ENCODE measurements at places on chromosomes 4 and X.

GRCh38 chrX:666762-667720, 36.5 kb downstream of the SHOX start:
- no peak for DNase-seq

DNA sequence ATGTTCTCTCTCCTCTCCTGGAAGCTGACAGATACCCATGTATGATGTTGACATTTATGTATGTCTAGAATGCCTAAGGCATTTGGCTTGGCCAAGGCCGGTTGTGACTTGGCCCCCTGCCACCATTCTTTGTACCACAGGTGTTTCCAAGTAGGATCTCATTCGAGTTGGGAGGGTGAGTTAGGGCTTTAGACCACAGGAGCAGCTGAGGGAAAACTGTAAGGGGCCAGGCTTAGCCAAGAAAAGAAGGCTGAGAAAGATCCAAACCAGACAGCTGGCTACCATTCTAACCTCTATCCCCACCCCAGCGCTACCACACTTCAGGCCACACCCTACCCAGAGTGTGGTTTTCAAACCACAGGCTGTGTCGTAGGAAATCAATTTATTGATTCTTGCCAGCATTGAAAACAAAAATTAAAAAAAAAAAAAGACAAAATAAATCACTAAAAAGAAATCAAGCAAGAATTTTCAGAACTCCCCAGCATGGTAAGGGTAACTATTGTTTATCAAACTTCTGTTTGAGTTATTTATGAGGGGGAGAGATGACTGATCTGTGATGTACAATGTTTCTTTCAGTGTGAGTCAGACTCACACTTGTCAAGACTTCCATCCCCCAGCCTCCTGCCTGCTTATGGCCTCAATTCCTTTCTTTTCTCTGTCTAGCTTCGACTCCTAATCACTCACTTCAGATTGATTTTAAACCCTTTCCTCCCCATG, 9.9 kb downstream of the TMSB4X start:
- DNase-seq: no peak

DNA sequence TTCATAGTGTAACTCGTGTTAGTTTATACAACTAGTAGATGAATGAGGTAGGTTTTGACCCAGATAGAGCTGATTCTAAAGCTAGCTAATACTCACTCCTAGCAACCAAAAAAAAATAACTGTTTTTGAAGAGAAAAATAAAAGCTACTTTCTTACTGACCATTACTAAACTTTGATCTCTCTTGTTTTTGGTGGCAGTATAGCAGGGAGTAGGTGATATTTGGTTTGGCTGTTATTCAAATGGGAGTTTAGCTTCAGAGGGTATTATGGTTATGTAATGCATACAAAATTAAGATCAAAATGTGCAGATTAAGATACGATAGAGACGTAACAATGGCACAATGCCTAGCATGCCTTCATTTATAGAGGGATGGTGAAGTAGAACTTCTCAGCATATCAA, 1104.5 kb downstream of the PCDH19 start:
- no peak for DNase-seq

DNA sequence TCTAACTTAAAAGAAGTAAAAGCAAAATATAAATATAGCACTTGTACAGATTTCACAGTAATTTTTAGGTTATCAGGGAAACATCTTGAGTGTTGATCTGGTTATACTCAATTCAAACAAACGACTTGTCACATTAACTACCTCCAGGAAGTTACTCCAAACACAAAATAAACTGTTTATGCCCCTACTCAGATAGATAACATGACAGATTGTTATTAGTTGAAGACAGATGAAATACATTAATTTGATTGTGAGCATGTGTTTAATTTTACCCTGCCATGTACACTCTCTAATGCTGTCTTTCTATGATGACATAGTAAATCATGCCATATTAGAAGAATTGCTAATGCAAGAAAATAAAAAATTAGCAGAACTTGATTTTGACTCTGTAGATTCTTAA, 88.0 kb downstream of the RAB28 start:
- DNase-seq: no peak

DNA sequence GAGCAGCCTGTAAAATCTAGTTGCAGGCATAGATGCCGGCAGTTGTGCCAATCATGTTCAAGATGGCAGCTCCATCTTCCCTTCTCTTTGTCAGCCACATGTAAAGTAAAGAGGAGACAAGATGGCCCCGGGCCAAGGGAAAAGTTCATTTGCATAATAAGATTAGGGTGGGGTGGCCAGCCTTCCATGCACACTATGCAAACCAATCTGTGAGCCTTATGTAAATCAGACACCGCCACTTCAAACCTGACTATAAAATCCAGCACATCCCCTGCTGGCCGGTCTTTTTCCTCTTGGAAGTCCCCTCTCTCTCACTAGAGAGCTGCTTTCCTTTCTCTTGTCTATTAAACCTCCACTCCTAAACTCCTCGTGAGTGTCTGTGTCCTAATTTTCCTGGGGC, 78.9 kb upstream of the CBR4 start:
- no peak for DNase-seq

DNA sequence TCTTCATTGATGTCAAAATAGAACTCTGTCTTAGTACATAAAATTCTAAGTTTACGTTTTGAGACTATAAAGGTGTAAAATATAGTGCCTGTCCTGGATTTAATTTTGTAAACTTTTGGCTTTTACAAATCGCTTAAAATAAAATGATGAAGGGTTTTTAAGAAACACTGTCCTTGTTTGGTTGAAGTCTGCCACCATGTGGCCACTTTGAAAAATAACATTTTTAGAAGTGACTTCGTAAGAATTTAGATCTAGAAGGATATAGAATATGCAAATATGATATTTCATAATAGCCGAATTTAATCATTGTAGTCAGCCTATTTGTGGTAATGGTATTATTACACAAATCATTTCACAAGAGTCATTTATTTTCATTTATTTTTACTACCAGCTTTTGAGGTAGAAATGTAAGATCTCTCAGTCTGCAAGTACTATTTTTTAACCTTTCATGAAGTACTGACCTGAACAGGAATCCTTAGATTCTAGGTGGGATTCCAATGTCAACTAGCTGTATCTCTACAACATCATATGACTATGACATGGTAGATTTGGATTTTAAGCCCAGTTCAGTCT, 31.0 kb upstream of the FAT4 start:
- no peak for DNase-seq

DNA sequence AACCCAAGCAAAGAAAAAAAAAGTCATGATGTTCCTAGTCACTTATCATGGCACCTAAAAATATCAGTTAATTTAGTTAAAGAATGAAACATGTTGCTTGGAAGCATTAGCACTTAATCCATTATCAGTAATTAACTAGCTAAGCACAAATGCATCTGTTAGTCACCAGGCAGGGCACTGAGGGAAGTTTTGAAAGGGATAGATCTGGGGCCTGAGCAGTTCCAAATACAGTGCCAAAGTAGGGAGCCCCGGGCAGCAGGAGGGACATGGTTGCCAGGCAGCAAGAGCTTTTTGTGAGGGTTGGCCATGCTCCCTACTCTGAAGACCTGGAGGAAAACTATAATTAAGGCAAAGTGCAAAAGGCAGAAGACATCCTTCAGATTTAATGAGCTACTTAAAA, 62.0 kb downstream of the PHKA1 start:
- no peak for DNase-seq

DNA sequence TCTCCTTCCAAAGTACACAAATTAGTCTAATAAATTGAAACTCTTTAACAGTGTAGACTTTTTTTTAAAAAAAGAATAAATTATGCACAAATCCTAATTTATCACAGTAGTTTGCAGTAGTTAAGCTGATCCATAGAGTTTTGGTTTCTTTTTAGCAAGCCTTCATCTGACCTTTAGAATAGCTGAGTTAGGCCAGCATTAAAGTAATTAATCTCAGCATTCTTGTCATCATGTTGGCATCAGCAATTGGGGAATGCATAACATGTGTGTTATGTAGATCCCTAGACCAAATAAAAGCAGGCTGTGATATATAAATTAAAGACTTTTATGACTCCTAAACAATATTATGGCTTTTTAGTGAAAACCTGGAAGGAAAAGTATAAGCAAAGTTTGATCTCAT, 426.5 kb upstream of the PABPC4L start:
- no peak for DNase-seq

- no peak for DNase-seq
Measured at GRCh38 chr4:55157559-55158277, 32.3 kb upstream of the KDR start.

- DNase-seq: no peak
Measured at GRCh38 chr4:81471298-81471587, 464 bp downstream of the RASGEF1B start.

- no peak for DNase-seq
Measured at GRCh38 chr4:77581724-77582123, 23.9 kb upstream of the CXCL13 start.

DNA sequence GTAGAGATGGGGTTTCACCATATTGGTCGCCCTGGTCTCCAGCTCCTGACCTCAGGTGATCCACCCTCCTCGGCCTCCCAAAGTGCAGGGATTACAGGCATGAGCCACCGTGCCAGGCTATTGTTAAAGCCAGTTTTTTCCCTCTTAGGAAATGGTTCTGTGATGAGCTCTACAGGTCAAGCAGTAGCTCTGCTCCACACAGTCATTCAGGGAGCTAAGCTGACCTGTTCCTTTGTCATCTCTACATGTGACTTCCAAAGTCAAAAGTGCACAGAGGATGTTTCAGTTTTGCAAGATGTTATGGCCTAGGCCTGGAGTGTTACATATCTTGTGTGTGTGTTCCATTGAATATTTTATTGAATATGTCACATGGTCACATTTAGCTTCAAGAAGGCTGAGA, 11.4 kb downstream of the MCUB start:
- no peak for DNase-seq

- no peak for DNase-seq
Measured at GRCh38 chr4:26621366-26621765, 37.5 kb downstream of the TBC1D19 start.

DNA sequence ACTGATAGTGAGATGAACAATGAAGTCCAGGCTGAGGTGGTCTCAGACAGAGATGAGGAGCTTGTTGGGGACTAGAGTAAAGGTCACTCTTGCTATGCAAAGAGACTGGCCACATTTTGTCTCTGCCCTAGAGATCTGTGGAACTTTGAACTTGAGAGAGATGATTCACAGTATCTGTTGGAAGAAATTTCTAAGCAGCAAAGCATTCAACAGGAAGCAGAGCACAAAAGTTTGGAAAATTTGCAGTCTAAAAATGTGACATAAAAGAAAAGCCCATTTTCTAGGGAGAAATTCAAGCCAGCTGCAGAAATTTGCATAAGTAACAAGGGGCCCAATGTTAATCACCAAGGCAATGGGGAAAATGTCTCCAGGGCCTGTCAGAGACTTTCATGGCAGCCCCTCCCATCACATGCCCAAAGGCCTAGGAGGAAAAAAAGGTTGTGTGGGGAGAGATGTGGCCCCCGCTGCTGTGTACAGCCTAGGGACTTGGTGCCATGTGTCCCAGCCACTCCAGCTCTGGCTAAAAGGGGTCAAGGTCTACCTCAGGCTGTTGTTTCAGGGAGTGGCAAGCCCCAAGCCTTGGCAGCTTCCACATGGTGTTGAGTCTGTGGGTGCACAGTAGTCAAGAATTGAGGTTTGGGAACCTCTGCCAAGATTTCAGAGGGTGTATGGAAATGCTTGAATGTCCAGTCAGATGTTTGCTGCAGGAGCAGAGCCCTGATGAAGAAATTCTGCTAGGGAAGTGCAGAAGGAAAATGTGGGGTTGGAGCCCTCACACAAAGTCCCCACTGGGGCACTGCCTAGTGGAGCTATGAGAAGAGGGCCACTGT, 262.8 kb downstream of the DKK2 start:
- DNase-seq: no peak

DNA sequence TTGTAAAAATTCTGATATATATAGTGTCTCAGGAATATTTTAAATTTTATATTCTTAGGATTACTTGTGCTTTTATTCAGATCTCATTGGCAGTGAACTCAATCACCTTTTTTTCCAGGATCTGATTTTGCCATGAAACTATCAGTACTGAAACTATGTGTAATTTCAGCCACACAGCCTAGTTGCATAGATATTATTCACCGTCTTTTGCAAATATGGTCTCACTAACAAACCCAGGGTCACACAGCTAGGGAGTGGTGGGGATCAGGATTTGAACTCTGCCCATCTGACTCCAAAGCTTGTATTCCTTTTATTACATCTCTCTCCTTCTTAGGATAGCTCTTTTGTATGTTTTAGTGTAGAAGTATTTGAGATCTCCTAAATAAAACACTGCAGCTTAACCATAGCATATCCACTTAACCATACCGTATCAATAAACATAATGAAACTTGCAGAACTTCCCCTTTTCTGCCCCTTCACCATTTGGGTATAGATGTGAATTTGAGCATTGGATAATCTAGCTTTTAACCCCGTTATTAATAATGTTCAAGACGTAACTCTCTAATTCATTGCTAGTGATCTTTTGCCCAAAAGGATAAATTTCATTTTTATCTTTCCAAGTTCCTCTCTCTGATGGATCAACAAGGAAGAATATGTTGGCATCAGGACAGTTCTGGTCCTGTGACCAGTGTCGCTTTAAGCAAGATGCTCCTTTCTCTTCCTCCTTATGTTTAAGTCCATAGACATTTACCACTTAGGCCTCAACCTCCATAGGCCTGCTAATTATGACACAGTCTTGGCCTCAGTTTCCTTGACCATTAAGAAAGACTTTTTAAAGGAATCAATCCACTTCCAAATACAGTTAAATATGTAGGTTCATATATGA, 74.6 kb downstream of the RAPGEF2 start:
- DNase-seq: no peak

DNA sequence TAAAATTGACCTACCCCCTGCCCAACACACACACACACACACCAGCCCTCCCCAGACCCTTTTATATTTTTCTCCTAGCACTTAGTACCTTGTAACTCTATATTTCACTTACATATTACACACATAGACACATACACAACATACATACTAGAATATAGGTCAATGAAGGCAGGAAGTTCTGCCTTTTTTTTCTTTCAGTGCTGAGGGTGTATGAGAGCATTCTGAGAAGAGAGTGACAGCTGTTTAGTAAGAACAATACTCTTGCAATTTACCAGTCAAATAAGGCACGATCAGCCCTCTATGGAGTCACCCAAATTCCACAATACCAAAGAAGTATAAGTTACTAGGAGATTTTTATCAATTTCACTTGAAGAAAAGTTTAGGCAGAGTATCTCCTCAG, 33.5 kb downstream of the ACE2 start:
- DNase-seq: no peak

GRCh38 chrX:22541926-22542325, 269.2 kb downstream of the CBLL2 start:
- DNase-seq: no peak

DNA sequence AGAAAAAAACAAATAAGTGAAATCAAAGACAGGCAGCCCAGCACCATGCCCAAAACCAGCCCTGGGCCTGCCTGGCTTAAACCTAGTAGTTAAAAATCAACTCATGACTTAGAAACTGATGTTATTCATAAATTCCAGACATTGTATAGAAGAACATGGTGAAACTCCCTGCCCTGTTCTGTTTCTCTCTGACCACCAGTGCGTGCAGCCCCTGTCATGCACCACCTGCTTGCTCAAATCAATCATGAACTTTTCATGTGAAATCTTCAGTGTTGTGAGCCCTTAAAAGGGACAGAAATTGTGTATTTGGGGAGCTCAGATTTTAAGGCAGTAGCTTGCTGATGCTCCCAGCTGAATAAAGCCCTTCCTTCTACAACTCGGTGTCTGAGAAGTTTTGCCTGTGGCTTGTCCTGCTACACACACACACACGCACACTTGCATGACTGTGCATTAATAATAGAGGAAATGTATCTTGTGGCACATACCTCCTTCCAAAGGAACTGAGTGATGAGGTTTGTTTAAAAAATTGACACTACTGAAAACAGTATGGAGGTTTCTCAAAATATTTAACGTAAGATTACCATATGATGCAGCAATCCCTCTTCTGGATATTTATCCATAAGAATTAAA, 39.2 kb upstream of the UGT2B7 start:
- no peak for DNase-seq

- no peak for DNase-seq
Measured at GRCh38 chr4:5204781-5205180, 153.5 kb downstream of the STK32B start.
